Astrocyte of the cerebellum (primary cell): ENCODE measurements at places on chromosomes 1 and 21.

- DNase-seq, result no peak
Observed at GRCh38 chr1:53334781-53335180, 6.9 kb upstream of the LRP8 start.

DNA sequence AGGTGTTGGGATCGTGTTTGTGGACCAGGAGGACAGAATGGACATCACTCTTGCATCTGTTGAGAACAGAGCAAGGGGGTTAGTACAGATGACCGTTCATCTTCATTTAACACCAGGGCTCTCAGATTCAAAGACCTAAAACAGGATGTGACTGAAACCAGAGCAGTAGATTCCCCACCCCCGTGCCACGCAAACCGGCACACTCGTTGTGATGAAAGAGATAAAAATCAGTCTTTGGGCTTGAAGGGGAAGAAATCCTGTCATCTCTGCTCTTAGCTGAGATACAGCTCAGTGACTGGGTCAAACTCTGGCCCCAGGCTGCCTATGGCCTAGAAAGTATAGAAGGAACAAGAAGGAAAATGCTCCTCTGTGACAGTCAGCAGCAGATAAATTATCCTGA, 146.2 kb upstream of the KRTAP19-8 start:
- DNase-seq, result no peak

DNA sequence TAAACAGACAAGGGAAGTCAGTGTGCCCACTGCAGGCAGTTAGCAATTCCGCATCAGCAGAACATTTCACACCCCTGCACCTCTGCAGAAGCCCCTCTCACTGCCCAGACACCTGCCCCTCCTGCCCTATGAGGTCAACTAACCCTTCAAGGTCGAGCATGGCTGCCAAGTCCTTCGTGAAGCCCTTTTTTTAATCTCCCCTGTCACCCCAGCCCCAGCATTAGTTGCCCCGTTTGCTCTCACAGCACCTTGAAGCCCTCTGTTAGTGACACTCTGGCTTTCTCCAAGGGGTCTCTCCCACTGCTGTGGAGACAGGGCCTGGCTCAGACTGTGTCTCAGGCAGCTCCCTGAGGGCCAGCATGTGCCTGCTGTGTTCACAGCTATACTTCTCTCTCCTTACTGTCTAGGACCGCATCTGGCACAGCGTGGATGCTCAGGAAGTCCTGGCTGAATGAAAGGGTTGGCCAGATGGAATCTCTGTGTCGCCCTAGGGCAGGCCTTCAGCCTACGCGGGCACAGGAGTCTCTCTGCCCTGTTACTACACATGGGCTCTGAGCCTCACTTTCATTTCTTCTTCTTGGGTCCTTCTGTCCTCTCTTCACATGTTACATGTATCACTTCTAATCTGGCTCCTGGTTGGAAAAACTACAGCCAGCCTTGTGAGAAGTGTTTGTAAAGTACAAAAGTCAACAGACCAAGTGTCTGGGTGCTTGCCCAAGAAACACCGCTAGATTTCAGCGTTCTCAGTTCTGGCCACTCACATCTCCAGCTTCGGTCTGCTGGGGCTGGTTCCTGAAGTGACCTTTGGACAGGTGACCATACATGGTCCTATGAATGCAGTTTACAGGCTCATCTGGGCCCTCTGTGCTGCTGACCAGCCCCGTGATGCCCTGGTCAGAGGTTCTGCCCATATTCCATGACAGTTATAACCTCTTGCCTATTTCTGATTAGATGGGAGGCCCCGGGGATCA, 19.7 kb downstream of the SLC2A1 start:
- DNase-seq, result no peak

- no peak for DNase-seq
Observed at GRCh38 chr1:202122639-202123335, at the start of gene GPR37L1. GPR37L1 (plus strand) TSS chr1:202122917; CDS start chr1:202122964, 47 bp downstream.

DNA sequence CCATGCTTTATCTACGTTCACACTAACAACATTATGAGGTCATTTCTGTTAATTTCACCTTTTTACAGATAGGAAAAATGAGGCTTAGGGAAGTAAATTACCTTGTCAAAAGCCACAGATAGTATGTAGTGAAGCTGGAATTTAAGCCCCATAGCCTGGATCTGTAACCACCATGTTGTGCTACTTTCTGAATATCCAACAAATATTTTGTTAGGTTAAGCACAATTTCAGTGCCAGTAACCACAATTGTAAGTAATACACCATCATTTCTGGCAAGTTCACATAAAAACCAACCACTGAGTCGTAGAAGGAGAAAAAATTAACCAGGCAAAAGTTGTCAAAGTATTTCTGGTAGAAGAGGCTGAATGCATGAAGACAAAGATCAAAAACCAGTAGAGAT, 593.1 kb upstream of the CAMK1G start:
- DNase-seq, result peak; percentile 83

- DNase-seq, result no peak
Observed at GRCh38 chr1:177032434-177032833, 132.1 kb downstream of the ASTN1 start.

DNA sequence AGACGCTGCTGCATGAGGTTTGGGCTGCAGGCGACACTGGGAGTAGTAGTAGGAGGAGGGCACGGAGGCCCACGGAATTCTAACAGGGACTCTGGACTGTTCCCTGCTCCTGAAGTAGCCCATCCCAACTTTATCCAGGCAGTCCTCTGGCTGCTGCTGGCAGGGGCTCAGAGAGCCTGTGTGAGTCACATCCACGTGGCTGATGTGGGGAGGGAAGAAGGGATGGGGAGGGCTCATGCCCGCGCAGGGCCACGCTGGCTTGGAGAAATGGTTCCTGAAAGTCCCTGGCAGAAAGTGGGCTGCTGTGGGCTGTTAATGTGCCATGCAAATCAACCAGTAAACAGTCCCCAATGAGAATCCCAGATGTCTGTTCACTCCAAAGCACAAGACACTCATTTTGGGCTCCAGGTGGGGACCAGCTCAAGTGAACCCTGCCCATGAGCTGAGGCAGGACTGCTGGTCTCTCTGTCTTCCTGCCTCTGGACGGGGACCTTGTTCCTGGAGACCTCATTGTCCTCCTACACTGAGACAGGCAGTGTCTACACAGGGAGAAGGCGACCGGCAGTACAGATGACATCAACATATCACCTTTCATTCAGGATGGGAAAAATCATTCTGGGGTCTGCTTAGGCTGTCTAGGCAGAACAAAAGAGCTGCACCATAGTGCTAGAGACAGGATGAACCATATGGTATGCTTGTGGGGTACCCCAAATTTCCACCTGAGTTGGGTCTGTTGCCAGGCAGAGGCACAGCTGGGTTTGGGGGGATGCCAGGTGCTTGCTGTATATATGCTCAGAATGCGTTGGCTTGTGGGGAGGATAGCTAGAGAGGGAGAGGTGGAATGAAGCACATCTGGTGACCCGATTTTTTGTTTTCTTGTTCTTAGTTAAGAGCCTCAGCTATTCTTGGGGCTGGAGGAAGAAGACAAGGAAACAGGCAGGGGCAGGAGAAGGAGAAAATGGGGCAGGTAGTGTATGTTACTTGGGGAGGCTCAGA, 57.9 kb upstream of the FMOD start:
- peak; percentile 23 for DNase-seq
